ENCODE measurements at places on chromosomes 12 and 14. TPM values are rescaled to one million over a fixed set of nuclear protein-coding genes. Genes with fewer than 3 reads are reported as not detected.

Gene TPH2
- not detected for total RNA-seq

Gene PRR13
- 15.9 TPM for total RNA-seq

Gene GARIN6
- not detected for total RNA-seq

Gene CD163
- total RNA-seq: not detected

Gene SDS
- not detected for total RNA-seq

Gene CORO1C
- 247 TPM for total RNA-seq

Gene ASCL1
- not detected for total RNA-seq

Gene ITGA5
- 361 TPM for total RNA-seq

Gene PSMA3
- 91.8 TPM for total RNA-seq

Gene KITLG
- total RNA-seq: 18.6 TPM

Gene MIP
- total RNA-seq: 0.38 TPM

Gene CLEC9A
- not detected for total RNA-seq

Gene ZNF10
- 9.0 TPM for total RNA-seq

Gene BAG5
- total RNA-seq: 19.9 TPM

Gene KCNK13
- total RNA-seq: not detected

Gene GALC
- total RNA-seq: 17.1 TPM

Gene C12orf50
- not detected for total RNA-seq

Gene SAMD15
- total RNA-seq: 0.49 TPM

Gene TUNAR
- total RNA-seq: not detected

Gene PLEKHG7
- not detected for total RNA-seq

Gene CAND1
- 72.2 TPM for total RNA-seq

Gene PAPLN
- total RNA-seq: 7.8 TPM

Gene RIPK3
- 4.9 TPM for total RNA-seq

Gene THAP2
- 1.6 TPM for total RNA-seq

Gene KRT78
- total RNA-seq: not detected

All from bladder microvascular endothelial cell (primary cell).